GM03348 (cell line): ENCODE measurements at places on chromosomes 11 and 22.
A peak's percentile ranks its signal among the peaks of the same experiment; 100 is the strongest.

DNA sequence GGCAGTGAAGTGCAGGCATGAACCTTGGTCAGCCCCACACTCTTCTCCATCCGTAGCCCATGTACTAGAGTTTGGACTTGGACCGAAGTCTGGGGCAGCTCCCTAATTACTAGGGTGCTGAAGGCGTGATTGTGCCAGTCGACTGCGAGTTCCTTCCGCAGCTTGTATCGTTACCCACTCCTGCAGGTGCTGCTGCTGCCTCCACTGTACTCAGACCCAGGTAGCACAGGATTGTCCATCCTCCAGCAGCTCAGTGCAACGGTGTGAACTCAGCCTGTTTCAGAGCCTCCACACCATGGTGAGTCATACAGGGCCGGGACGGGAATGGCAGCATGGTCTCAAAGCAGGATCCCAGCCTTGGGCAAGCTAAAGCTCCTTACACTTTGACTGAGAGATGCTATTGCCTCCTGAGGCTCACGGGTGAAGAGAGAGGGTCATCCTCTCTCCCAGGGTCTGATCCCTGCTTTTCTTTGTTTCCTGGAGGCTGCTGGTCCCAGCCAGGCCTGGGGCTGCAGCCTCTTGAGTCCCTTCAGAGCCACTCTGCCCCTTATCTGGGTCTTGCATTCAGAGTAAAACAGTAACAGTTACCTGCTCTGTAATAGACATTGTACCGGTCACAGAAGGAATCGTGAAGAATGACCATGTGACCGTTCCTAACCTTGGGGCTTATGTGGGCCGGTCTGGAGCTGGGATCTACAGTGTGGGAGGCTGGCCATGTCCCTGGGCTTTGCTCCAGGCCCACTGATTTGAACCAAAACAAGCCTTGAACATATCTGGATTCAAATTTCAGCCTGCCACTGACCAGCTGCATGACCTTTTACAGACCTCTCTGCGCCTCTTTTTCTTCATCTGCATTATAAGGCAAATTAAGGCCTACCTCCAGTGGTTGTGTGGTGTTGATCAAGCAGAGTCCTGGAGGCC is 1.7 kb downstream of the TKFC start:
- no peak for DNase-seq

DNA sequence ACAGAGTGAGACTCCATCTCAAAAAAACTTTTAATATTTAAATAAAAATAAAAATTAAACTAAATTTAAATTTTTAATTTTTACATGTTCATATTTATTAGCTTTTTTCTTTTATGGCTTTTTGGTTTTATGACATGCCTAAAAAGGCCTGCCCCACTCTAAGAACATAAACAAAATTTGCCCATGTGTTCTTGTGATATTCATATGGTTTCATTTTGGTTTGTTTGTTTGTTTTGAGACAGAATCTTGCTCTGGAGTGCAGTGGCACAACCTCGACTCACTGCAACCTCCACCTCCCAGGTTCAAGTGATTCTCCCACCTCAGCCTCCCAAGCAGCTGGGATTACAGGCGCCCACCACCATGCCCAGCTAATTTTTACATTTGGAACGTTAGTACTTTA is 27.7 kb downstream of the SUSD2 start:
- no peak for DNase-seq

DNA sequence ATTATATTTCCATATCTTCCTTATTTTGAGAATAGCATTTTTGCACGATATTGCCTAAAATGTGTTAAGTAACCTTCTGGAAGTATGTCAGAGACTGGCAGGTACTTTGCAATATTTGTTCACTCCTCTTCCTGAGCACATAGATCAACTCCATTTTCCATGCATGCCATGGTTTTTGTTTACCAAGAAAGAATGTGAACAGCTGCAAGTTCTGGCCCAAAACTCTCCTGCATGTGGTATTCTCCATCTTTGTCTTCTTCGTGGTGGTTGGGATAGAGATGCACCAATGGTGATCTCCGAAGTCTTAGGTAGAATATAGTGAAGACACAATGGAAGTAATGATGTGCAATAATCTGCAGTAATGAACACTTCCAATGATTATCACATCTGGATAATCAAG is 2241.0 kb upstream of the RAG2 start:
- DNase-seq, result no peak

- DNase-seq, result no peak
These were observed 33.7 kb upstream of the USP47 start for GRCh38 chr11:11807811-11808782.

GRCh38 chr11:11786771-11787170 is 55.0 kb upstream of the USP47 start:
- DNase-seq, result peak; percentile 33

DNA sequence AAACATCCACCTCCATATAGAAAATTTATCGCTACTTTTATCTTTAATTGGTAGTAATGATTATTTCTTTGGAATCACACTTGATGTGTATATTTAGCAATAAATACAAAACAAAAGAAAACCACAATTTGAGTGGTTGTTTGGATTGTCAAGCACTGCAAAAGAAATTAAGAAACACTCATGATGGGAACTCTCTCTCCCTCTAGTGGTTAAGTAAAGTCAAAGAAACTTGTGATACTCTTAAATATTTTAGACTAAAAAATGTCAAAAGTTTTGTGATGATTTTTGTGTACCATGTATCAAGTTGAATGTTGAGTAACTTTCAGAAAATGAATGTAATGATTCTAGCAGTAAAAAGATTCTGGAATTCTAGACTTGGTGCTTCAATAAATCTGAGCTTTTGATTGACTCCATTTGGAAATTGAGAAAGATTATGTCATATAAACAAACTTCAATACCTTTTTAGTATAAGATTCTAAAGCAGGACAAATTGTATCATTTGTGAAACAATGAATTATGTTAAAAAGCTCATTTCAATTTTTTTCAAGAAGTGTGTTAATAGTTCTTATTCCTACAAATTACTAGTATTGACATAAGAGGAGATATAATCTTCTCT is 20.8 kb downstream of the MUC15 start:
- DNase-seq, result peak; percentile 3
